T follicular helper cell (primary cell): ENCODE measurements at places on chromosomes 6 and 20.

- DNase-seq = no peak
Measured at GRCh38 chr20:2084703-2085102, 16.9 kb upstream of the STK35 start.

DNA sequence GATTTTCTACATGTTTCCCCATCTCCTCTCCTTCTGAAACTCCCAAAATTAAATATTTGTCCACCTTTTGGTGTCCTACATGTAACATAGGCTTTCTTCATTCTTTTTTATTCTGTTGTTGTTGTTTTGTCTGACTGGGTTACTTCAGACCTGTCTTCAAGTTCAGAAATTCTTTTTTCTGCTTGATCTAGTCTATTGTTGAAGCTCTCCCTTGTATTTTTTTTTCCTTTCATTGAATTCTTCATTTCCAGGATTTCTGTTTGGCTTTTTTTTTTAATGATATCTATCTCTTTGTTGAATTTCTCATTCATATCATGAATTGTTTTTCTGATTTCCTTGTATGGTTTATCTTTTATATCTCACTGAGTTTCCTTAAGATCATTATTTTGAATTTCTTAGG lies 20.6 kb upstream of the LGSN start:
- DNase-seq = no peak

DNA sequence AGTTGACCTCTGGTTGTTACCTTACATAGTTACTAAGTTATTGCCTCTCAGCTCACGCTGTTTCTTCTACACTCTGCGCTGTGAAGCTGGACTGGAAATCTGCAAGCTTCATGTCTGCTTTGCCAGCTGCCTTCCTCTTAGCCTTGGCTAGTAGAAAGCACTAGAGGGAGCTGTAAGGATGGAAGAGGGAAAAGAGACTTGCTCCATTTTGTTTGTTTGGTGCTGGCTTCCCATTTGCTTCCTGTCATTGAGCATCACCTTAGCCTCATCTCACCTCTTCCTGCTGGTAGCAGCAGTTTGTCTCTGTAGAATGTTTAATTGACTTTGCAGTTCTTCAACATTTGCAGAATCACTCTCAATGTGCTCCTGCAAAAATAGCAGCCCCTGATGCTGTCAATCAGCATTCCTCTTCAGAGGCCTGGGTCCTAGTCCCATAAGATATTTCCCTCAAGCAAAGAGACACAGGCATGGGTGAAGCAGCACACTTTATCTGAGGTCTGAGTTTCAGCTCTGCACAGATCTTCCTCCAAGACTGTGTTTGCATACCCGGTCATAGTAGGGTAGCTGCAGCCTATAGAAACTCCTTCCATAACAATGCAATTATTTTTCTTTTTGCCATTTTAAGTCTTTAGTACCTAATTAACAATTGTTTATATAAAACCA lies 302.2 kb upstream of the EPHA7 start:
- no peak for DNase-seq

DNA sequence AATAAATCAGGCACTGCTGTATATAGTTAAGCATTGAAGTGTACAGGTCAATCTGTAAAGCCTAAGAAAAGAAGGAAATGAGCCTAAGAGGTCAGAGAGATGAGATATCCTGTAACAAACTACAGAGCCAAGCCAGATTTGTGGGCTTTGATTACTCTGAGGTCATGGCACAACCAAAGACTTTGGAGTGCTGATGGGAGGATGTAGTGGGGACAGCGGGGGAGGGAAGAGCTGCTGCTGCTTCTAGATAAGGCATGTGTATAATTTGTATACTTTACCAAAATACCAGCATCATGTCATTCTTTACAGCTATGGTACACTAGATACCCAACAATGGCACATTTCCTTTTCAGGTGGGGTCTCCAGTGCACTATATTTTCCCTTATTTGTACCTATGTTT lies 102.5 kb downstream of the OGFRL1 start:
- no peak for DNase-seq

DNA sequence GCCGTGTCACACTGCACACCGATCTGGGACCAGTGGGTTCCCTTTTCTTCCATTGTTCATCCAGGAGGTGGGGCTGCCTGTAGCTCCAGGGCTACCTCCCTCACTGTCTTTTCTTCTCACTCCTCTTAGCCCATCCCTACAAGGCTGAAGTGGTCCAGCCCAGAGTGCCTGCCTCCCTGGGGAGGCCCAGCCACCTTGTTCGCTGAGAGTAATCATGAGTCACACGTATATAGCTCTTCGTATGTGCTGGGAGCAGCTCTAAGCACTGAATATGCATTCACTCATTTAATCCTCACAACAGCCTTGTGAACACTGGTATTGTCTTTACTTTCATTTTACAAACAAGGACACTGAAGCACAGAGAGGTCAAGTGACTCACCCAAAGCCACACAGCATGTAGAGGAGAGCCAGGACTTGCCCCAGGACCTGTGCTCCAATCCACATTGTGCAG lies 14.7 kb upstream of the CCDC167 start:
- no peak for DNase-seq

DNA sequence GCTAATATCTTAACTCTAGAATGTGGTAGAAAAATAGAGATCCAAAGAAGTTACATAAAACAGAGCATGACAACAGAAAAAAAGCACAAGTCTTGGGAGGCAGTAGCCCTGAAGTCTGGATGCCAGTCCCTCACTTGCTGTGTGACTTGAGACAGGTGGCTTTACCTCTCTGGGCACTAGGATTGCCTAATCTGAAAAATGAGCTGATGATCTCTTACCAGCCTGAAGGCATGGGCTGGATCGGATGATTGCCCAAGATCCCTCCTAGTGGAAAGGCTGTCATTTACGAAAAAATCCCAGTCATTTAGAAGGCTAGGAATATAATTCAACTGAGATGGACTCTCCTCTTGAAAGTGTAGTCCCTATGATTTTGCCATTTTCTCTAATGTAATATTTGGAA lies 10.9 kb upstream of the GCM1 start:
- DNase-seq = no peak

GRCh38 chr20:37162646-37163045 lies 16.5 kb upstream of the RPN2 start:
- DNase-seq = no peak

GRCh38 chr6:164694386-164694785 lies 615.0 kb downstream of the C6orf118 start:
- DNase-seq = no peak

DNA sequence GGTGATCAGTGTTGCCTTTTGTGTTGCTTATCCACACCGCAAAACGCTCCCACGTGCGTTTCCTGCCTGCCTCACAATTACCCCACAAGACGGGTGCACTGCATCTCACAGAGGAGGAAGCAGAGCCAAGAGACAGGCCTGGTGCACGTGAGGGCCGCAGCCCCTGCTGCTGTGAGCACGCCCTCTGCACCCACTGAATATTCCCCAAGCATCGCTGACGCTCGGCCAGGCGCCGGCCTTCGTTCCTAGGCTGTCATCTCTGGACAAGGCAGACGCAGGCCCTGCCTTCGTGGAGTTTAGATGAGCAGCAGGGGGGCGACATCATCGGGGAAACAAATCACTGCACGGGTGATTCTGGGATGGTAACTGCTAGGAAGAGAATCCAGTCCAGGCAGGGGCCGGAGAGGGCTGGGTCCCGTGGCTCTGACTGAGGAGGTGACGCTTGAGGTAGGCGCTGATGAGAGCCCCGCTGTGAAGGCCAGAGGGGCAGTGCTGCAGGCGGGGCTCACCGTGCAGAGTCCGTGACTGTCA lies 162.4 kb upstream of the QKI start:
- no peak for DNase-seq

DNA sequence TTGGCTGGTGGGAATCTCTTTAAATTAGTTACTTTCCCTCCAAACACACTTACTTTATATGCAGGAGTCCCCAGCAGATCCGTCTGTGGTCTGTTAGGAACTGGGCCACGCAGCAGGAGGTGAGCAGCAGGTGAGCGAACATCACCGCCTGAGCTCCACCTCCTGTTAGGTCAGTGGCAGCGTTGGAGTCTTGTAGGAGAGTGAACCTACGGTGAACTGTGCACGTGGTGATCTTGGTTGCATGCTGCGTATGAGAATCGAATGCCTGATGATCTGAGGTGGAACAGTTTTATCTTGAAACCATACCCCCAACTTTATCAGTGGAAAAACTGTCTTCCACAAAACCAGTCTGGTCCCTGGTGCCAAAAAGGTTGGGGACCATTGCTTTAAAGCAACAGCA lies 5.0 kb downstream of the SERPINB6 start:
- no peak for DNase-seq

DNA sequence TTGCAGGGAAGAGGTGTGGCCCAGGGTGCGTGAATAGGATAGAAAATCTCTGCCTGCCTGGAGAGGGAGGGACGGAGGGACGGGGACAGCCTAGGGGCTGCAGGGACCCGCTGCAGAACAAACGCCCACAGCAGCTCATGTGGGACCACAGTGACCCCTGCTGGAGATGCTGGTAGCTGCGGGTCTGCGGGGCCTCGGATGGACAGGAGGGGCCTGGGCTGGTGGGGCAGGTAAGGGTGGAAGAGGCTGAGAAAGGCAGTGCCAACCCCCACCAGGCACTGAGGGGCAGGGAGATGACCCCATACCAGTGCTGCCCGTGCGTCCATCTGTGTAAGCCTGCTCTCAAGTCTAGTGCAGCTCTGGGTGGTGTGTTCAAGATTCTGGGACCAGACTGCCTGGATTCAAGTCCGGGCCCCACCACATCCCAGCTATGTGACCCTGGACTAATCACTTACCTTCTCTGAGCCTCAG lies 39.4 kb downstream of the KIAA1755 start:
- peak; percentile 49 for DNase-seq

- DNase-seq = no peak
Measured at GRCh38 chr6:127146932-127147331, 28.5 kb downstream of the RSPO3 start.

- DNase-seq = no peak
Measured at GRCh38 chr6:19834858-19835257, 2.3 kb upstream of the ID4 start.

DNA sequence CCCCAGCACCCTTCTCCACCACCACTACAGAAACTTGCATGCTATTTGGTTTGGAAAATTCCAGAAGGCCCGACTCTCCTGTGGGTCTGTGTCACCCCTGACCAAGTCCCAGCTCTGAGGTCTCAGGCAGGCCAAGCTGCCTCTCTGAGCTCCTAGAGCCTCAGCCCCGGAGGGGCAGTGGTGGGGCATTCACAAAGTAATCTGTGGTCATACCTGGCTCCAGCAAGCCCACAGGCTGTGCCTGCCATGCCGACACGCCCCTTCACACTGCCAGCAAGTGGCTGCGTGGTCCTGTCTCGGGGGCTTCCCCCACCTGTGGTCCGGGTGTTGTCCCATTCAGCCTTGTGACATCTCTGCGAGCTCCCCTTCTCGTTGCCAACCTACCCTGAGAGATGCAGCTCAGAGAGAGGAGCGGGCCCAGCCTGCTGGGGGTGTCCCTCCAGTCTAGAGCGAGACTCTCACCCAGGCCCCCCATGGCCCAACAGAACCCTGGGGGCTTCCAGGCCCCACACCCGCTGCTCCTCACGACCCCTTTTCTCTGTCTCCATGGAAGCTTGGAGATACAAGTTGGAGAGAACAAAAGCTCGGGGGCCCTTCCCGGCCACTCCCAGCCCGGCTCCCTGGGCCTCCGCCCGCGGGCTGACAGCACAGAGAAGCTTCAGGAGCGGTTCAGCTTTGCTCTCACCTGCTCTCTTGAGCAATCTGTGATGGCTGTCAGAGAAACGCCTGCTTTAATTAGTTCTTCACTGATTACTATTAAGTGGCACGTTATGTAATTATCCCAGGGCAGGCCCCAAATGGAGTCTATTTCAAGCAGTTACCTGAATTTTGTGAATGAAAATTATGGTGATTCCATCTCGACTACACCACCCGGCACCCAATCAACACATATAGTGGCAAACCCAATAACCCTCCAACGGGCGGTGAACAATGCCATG lies 147.7 kb upstream of the PHACTR3 start:
- no peak for DNase-seq

GRCh38 chr6:7243179-7243981 lies 69.6 kb downstream of the SSR1 start:
- DNase-seq = peak; percentile 22
